ENCODE measurements at places on chromosomes 4 and X.

DNA sequence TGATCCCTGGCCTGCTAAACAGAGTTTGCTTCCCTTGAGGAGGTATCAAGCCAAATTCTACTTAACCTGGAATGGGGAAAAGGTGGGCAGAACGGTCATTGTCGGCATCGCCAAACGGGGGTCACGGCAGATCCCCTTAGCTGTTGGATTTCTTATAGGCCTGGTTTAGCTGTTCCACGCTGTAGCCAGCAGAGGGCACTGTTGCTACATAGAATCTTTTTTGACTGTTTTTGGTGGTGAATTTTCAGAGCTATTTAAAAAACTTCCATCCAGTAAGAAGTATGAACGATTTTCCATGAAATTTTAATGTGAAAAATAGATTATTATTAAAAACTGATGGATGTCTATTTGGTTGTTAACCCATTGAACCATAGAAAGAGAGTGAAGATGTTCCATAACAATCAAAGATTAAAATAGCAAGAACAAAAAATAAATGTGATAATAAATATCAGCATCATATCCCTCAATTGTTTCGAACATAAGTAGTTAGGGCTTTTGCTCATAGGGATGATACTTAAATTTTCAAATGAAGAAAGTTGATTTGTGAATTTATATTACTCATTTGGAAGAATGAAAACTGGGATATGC is 56.6 kb downstream of the LINC00632 start:
- DNase-seq: no peak

DNA sequence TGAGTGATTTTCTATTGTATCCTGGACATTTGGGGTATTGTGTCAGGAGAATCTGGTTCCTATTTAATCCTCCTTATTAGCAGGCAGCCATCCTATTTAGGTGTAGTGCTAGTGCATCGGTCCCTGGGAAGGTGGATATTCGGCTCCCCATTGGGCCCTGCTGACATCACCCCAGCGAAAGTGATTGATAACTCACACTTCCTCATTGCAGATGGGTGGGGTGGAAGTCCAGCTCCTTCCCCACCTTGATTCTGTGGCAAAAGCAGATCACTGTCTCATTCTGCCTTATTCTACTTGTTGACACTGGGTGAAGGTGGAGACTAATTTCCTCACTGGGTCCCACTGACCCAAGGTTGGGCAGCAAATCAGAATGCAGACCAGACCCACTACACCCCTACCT is 23.2 kb upstream of the BRS3 start:
- DNase-seq: no peak

GRCh38 chr4:100391863-100392262 is 126.0 kb downstream of the EMCN start:
- DNase-seq: no peak

DNA sequence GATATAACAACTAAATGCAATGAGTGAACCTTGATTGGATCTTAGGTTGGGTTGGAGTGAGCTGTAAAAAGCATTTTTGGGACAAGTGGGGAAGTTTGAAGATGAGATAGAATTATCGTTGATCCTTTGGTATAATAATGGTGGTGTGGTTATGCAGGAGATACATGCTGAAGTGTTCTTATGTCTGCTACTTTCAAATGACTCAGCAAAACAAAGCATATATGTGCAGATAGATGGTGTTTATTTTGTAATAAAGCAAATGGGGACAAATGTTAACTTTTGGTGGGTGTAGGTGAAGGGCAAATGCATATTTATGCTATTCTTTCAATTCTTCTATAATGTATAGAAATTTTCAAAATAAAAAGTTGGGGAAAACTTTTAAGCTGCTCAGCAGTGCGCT is 26.2 kb downstream of the RP2 start:
- DNase-seq: no peak

- DNase-seq: no peak
Observed at GRCh38 chr4:176789955-176790354, 2.8 kb downstream of the VEGFC start.

- no peak for DNase-seq
Observed at GRCh38 chr4:162707962-162708361, 458.7 kb downstream of the NAF1 start.

- no peak for DNase-seq
Observed at GRCh38 chr4:180426938-180427337, 1816.3 kb upstream of the TENM3 start.

- DNase-seq: no peak
Observed at GRCh38 chr4:185278716-185279115, 69.3 kb downstream of the SNX25 start.

DNA sequence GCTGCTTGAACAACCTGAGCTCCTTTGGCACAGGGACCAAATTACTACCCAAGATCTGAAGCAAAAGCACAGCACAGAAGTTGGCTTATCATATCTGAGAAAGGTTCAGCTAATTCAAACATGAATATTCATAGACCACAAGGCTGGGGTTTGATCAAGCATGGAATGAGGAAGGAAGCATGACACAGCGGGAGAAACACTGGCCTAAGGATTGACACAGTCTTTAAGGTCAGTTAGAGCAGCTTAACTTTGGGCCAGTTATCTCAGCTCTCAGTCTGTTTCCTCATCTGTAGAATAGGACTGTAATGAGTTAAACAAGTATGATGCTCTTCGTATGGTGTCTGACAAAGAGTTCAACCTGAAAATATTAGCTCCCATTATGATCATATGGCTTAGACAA is 88.5 kb upstream of the CBR4 start:
- DNase-seq: no peak

- DNase-seq: no peak
Observed at GRCh38 chr4:183532821-183533220, 28.0 kb downstream of the ING2 start.

DNA sequence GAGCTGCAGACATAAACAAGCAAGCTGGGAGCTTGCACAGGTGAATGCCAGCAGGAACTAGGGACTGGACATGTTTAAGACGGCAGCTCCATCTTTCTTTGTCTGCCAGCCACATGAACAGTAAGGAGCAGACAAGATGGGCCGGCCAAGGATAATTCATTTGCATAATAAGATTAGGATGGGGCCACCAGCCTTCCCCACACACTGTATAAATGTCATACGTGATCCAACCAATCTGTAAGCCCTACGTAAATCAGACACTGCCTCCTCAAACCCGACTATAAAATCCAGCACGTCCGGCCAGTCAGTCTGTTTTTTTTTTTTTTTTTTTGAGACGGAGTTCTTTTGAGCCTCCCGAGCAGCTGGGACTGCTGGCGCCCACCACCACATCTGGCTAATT is 75.6 kb upstream of the BOD1L1 start:
- DNase-seq: no peak

- no peak for DNase-seq
Observed at GRCh38 chr4:143352720-143353119, 16.0 kb downstream of the GAB1 start.

- no peak for DNase-seq
Observed at GRCh38 chr4:6241062-6241845, 28.4 kb upstream of the WFS1 start.

- no peak for DNase-seq
Observed at GRCh38 chr4:951594-952468, 19.6 kb downstream of the TMEM175 start.

DNA sequence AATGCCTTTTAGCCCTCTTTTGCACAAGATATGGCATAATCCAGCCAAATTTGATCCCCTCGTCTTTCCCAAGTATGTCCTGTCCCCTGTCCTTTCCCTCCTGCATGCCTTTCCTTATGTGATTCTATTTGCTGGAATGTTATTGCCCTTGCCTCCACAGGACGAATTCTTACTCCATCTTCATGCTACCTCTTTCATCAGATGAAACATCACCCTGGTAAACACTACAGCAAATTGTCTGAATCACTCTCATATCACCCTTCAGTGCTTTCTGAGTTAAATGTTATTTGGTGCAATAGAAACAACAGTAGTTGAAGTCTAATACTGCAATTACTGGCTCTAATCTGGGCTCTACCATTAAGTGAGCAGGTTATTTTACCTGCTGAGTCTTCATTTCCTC is 52.2 kb upstream of the FAT1 start:
- DNase-seq: no peak

DNA sequence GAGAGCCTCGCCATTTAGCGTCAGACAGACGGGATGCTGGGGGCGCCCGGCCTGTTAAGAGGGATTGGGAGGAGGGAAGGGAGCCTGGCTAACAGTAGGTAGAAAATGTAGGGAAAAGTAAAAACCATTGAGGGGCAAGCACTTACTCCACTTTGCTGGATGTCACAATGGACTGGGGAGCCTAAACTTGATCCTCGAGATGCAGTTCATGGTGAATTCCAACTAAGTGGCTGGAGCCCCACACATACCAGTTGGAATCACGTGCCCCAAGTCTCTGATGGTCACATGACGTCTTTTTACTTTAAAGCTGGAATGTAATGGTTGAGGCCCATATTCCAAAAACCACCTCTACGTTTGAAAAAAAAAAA is 1.5 kb downstream of the PLS3 start:
- DNase-seq: no peak

DNA sequence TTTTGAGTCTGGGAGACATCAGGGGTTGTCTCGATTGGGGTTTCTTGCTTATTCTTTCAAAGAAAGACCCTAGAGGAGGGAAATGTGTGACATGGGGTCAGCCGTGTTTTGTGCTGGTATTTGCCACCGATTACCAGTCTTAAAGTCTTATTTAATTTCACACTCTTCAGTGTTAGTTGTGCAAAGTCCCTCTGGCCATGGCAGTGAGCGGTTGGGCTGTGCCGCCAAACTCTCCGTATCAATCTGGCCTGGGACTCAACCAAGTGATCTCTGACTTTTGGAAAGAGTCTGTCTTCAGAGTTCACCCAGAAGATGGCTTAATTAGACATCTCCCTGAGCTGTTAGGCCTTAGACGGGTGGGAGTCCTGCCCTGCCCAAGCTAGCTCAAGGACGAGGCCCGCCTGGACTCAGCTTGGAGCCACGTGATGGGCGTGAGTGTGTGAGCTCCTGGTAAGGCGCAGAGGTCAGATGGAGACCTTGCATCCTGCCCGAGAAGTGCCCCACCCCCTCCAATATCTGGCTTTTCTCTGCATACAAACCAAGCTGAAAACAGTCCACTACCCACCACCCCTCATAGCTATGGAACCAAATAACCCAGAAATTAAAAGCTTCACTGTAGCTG is 3.8 kb upstream of the PITX2 start:
- no peak for DNase-seq

DNA sequence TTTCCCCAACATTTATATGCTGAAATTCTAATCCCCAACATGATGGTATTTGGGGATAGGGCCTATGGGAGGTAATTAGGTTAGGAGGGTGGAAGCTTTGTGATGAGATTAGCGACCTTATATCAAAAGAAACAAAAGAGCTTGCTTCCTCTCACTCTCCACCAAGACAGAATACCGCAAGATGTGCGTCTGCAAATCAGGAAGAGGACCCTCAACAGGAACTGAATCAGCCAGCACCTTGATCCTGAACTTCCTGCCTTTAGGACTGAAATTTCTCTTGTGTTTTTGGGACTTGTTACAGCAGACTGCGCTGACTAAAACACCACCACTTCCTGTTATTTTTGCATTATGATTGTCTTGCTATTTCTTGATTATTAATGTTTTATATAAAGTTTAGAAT is 1889.4 kb downstream of the C4orf33 start:
- DNase-seq: no peak

GRCh38 chr4:158856852-158857251 is 88.0 kb downstream of the FNIP2 start:
- DNase-seq: no peak

GRCh38 chr4:5137927-5138326 is 86.6 kb downstream of the STK32B start:
- DNase-seq: no peak

DNA sequence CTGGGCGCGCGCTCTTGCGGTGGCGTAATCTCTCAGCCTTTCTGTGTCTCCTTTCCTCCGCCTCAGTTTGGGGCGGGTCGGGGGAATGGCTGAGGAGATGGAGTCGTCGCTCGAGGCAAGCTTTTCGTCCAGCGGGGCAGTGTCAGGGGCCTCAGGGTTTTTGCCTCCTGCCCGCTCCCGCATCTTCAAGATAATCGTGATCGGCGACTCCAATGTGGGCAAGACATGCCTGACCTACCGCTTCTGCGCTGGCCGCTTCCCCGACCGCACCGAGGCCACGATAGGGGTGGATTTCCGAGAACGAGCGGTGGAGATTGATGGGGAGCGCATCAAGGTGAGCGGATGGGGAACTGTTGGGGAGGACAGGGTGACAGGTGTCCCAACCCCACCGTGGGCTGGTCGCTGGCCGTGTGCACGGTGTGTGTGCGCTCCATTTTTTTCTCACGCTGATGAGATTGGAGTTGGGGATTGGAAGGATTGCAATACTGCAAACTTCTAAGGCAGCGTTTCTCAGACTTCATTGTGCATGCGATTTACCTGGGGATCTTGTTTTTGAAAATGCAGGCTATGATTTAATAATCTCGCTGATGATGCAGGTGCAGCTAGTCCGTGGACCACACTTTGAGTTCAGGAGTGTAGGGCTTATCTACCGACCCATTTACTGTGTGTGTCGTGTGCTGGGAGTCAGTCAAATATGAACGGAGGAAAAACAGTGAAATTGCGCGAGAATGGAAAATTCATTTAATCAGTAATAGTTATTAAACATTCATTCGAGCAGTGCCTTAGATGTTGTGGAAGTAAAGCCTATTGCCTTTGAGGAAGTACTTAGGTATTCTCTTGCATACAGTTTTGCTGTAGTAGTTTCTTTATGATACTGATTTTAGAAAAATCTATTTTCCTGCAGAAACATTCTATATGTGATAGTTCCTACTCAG is at the start of gene RAB33B:
Gene RAB33B (plus strand): TSS at position 11 of the 935 bp plus-strand sequence. CDS start 75 bp downstream, at position 86.
- no peak for DNase-seq

DNA sequence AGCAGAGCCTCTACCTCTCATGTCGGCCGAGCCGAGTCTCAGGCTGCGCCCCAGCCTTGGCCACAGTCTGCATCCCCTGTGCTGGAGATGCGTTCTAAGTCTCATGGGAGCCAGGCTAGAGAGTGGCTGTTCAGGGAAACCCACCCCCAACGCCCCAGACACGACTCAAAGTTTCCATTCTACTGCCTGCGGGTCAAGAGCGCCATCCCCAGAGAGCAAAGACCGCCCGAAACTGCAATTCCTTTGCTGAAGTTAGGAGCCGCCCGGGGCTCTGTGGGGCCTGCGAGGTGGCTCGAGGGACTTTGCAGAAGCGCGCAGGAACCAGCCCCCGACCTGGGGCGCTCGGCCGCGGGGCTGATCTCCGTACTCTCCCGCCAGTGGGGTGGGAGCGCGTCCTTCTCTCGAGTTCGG is 10.0 kb upstream of the ELF4 start:
- no peak for DNase-seq
